CD4-positive, alpha-beta T cell (primary cell): ENCODE measurements at places on chromosomes 7 and 10.
A peak's percentile ranks its signal among the peaks of the same experiment; 100 is the strongest.

DNA sequence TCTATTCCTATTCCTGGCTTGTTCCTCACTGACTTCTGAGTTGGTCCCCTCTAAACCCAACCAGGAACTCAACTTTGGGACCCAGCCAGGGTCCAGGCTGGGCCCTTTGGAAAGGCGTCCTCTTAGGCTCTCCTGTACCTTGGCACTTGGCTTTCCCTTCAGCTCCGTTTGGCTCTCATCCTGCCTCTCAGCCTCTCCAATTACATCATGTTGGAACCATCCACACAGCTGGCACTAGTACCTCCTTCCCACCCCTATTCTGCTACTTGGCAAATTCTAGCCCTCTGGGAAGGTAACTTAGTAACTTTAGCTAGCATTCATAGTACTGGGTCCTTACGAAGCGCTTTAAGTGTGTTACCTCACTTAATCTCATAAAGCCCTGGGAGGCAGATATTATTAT, 205.3 kb upstream of the HABP2 start:
- no peak for DNase-seq

DNA sequence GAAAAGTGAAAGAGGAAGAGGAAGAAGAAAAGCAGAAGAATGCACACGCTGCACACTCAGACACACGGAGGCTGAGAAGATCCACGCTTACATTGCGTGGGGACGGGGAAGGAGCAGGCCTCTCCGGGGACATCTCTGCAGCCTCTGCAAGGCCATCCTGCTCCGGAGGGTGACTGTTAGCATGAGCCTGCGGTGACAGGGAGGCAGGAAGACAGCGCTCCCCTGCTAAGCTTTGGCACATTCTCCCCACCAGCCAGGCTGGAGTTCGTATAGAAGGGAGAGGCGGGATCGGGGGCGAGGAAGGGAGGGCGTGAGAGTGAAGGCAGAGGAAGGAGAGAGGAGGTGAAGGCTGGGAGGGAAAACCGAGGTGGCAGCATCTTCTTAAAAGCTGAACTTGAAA, 366.0 kb upstream of the SHH start:
- no peak for DNase-seq

GRCh38 chr10:70162151-70162891, 8.0 kb downstream of the SAR1A start:
- DNase-seq, result no peak

GRCh38 chr7:28509251-28510025, 97.1 kb downstream of the CREB5 start:
- no peak for DNase-seq

GRCh38 chr7:93751421-93751820, 139.1 kb downstream of the TFPI2 start:
- no peak for DNase-seq

- DNase-seq, result no peak
Observed at GRCh38 chr7:40463446-40463845, 328.6 kb downstream of the SUGCT start.

DNA sequence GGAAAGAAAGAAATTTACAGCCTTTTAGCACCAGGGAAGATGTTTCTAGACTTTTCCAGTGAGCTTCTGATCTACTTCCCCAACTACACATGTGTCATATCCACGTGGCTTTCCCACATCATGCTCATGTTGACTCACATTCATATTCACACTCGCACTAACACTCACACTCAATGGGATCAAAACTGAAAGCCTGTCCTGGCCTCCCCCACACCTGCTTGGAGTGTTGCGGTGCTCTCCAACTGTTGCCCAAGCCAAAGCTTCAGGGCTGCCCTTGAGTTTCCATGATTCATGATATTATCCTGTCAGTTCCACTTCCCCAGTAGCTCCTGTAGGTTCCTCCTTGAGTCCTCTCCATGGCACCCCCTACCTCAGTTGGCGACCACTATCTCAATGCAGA, 444.4 kb downstream of the GATA3 start:
- no peak for DNase-seq

GRCh38 chr7:21960922-21961321, 15.2 kb upstream of the CDCA7L start:
- DNase-seq, result no peak

- DNase-seq, result no peak
Observed at GRCh38 chr7:26198133-26198780, 2.3 kb downstream of the HNRNPA2B1 start.

GRCh38 chr10:12214763-12215218, 18.8 kb downstream of the CDC123 start:
- DNase-seq, result peak; percentile 8

DNA sequence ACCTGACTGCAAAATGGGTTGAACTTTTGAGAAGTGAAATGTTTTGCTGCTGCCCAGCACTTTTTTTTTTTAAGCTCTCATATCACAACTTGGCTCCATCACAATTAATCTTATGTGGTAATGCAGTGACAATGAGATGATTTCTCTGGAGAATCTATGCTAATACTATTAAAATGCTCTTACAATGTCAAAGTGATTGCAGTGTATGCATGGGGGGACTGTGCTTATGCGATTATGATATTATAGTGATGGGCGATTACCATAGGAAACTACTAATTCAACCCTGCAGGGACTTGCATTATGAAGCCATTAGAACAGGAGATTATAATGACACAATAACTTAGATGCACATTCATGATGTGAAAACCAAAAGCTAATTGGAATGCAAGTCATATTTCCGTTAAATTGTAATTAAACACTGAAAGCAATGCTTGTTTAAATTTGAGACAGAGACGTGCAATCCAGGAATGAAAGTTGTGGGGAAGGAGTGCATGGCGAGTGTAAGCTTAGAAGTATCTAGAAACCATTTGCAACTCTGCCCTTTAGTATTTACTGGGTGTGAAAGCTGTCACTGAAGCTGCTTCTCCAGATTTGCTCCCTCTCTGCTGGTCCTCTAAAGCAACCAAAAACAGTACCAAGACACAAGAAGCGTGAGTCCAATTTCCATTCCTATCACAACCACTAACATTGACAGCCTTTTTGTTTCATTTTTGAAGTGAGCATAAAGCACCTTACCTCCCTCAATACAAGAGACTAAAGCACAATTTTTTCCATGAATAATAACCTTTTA, 21.6 kb downstream of the PTER start:
- no peak for DNase-seq

- DNase-seq, result no peak
Observed at GRCh38 chr7:55099066-55099820, 80.4 kb downstream of the EGFR start.

- no peak for DNase-seq
Observed at GRCh38 chr7:55063633-55064032, 44.8 kb downstream of the EGFR start.

GRCh38 chr10:4333459-4333894, 492.5 kb upstream of the AKR1E2 start:
- DNase-seq, result no peak

GRCh38 chr10:30415593-30415992, 18.4 kb upstream of the MAP3K8 start:
- DNase-seq, result no peak

DNA sequence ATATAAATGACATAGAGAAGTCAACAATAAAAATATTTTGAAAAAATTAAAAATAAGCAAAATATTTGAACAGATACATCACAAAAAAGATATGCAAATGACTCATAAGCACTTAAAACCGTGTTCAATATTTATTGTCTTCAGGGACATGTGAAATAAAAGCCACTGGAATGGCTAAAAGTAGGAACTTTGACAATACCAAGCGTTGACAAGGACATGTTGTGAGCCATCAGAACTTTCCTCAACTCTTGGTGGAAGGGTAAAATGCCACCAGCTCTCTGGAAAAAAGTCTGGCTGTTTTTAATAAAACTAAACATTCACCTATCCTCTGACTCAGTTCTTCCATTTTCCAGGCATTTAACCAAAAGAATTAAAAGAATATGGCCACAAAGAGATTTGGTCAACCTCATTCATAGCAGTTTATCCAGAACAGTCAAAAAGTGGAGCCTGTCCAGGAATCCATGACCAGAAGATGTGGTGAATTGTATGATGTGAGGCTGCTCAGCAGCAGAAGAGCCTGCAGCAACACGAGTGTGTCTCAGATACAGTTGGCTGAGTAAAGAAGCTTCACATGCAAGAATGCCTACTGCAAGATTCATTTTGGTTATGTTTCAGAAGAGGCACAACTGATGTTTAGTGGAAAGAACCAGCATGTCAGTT, 7.1 kb upstream of the KLF6 start:
- DNase-seq, result no peak

- peak; percentile 31 for DNase-seq
Observed at GRCh38 chr7:46352004-46352954, 431.2 kb upstream of the IGFBP3 start.

- no peak for DNase-seq
Observed at GRCh38 chr7:64639267-64640001, 26.5 kb upstream of the ZNF107 start.

- no peak for DNase-seq
Observed at GRCh38 chr7:157760004-157760730, 423.4 kb downstream of the DNAJB6 start.

DNA sequence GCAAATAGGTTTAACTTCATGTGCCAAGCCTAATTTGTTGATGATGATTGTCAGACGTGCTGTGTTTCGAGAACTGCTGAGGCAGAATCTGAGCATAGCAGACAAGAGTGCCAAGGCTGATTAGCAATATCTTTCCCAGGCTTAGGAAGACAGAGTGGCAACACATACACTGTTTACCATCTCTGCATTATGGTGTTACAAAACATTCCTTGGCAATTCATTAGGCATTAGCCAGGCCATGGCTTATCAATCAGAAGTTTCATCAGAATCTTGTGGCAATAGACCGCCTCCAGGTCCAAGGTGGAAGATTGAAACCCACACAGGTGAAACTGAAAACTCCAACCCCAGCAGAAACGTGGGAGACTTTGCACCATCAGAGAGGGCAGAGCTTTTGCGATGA, 148.5 kb downstream of the AOAH start:
- DNase-seq, result no peak

- no peak for DNase-seq
Observed at GRCh38 chr7:24227068-24227467, 56.9 kb upstream of the NPY start.

- DNase-seq, result no peak
Observed at GRCh38 chr7:143811-144453, 48.4 kb upstream of the FAM20C start.

GRCh38 chr10:121595351-121595805, 2.9 kb downstream of the FGFR2 start:
- no peak for DNase-seq

DNA sequence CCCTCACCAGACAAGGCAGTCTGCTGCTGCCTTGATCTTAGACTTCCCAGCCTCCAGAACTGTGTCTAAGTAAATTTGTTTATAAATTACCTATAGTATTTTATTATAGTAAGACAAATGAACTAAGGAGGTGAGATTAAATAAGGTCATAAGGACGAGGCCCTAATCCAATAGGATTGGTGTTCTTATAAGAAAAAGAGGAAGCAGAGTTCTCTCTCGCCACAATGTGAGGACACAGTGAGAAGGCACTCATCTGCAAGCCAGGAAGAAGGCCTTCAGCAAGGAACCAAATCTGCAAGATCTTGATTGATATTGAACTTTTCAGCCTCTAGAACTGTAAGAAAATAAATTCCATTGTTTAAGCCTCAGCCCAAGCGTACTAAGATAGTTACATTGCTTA, 6.1 kb upstream of the ZNF438 start:
- DNase-seq, result no peak

DNA sequence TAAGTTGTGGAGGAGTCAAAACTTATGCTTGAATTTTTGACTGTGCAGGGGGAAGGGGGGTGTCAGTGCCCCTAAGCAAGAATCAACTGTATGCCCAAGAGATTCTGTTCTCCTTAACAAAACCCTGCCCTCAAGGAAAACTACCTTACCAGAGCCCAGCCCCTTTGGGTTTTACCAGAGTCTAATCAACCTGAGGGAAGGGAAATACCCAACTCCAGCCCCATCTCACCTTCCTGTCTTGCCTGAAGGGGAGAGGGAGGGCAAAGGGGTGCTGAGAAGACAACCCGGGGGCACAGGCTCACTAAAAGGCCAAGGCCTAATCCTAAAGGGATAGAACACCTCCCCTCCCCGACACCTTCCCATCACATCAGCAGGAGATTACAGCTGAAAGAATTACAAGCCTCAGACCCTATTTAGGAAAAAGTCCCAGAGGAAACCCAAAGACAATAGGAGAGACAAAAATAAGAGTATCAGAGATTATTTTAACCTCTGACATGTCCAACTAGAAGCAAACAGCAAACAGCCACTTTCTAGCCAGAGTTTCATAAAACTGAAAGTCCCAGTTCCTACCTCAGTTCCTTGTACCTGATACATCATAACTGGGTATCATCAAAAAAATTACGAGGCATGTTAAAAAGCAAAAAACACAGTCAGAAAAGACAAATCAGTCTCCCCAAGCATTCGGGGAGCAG, 26.8 kb upstream of the C7orf33 start:
- no peak for DNase-seq

GRCh38 chr10:121947343-121948330, 19.8 kb upstream of the ATE1 start:
- DNase-seq, result no peak

DNA sequence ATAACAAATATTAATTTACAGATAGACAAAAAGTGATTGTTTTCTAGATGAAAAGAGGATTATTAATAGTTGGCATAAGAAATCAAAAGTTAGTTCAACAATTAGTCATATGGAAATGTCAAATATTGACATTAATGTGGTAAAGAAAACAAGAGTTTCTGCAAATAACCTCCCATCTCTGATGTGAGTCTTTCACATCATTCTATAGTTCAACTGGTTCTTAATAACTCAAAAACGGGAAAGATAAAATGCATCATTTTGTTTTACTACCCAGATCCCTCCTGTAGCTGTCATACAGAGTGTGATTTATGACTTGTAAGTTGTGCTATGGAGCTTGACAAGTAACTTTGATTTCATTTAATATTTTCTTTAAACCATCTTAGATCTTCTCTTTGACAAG, 594.8 kb downstream of the ZWINT start:
- DNase-seq, result no peak

- DNase-seq, result no peak
Observed at GRCh38 chr10:18278181-18278580, 138.0 kb downstream of the CACNB2 start.

- DNase-seq, result no peak
Observed at GRCh38 chr10:131396121-131397050, 84.9 kb upstream of the TCERG1L start.

GRCh38 chr10:67784474-67784873, 53.5 kb downstream of the DNAJC12 start:
- no peak for DNase-seq

- no peak for DNase-seq
Observed at GRCh38 chr10:47257396-47258120, 42.4 kb upstream of the GDF10 start.

DNA sequence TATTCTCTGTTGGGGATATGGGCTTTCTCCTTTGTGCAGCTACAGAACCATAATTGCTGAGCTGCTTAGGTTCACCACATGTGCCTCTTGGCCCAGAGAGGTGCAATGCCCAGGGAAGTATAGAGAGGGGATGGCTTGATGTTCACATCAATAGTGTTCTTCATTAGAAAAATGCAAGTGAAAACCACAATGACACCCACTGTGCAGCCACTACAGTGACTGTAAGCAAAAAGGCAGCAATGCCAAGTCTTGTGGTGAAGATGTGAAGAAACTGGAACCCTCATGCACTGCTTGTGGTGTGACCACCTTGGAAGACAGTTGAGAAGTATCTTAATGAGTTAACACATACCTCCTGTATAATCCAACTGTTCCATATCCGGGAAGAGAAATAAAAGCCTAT, 318.9 kb upstream of the ZMIZ1 start:
- DNase-seq, result no peak

GRCh38 chr7:94997547-94997946, 90.2 kb downstream of the PPP1R9A start:
- DNase-seq, result no peak
